Natural killer cell (primary cell): ENCODE measurements at places on chromosomes 13 and 19. TPM values are rescaled to one million over a fixed set of nuclear protein-coding genes. Genes with fewer than 3 reads are reported as not detected.

GRCh38 chr13:39038569-39039030, 344 bp downstream of the NHLRC3 start:
- H3K36me3 ChIP-seq: peaks cover 4% of the 10 kb centered on the region
- H3K27me3 ChIP-seq: no peaks in the 10 kb centered on the region
- H3K4me1 ChIP-seq: peaks cover 4% of the 10 kb centered on the region

DNA sequence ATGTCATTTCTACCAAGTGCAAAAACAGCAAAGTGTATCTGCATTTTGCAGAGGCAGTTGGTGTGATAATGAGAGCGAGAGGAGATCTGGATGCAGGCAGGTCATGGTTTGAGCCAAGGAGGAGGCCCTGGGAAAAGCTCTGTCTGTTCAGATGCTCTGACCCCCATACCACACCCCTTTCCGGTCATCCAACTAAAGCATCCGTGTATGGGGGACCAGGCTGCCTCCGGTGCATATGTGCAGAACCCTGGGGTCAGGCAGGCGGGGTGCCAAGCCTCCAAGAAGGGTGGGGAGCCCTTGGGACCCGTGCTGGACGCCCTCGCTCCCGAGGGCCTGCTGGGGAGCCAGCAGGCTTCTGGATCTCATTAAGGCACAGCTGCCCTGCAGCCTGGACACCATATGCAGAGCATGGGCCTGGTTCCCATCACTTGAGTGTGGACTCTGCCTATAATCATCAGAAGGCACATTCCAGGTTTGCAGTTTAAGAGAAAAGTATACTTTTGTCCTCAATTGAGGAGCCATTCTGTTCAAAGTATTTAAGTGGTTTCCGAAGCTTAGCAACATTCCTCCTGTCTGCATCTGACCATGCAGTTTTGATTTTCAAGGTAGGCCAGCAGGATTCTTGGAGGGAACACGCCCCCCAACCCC, 56.1 kb downstream of the ALOX5AP start:
- no peaks in the 10 kb centered on the region for H3K27me3 ChIP-seq
- H3K36me3 ChIP-seq: no peaks in the 10 kb centered on the region
- H3K27ac ChIP-seq: no peak overlapping the region
- H3K4me3 ChIP-seq: no peak overlapping the region

DNA sequence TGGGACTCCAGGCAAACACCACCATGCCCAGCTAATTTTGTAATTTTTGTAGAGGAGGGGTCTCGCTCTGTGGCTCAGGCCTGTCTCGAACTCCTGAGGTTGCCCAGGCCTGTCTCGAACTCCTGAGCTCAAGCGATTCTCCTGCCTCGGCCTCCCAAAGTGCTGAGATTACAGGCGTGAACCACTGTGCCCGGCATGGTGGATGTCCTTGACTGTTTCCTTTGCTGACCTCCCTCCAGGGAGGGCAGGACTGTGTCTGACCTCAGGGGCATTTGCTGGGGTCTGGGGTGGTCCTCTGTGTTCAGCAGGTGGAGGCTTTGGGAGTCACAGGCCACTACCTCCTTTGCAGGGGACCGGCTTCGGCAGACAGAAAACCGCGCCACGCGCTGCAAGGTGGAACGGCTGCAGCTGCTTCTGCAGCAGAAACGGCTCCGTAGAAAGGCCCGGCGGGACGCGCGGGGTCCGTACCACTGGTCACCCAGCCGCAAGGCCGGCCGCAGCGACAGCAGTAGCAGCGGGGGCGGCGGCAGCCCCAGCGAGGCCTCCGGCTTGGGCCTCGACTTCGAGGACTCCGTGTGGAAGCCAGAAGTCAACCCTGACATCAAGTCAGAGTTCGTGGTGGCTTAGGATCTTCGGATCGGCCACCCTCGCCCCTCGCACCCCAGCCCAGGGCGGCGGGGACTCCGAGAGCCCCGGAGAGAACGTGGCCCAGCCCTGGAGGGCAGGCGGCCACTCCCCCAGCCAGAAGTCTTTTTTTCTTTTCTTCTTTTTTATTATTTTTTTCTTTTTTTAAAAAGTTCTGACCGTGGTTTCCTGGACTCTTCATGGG, 8.5 kb downstream of the MIDN start:
- DNase-seq: peak; percentile 23
- peaks cover 90% of the 10 kb centered on the region for H3K4me1 ChIP-seq
- H3K27ac ChIP-seq: peak overlapping the region; percentile 100
- peaks cover 45% of the 10 kb centered on the region for H3K36me3 ChIP-seq

DNA sequence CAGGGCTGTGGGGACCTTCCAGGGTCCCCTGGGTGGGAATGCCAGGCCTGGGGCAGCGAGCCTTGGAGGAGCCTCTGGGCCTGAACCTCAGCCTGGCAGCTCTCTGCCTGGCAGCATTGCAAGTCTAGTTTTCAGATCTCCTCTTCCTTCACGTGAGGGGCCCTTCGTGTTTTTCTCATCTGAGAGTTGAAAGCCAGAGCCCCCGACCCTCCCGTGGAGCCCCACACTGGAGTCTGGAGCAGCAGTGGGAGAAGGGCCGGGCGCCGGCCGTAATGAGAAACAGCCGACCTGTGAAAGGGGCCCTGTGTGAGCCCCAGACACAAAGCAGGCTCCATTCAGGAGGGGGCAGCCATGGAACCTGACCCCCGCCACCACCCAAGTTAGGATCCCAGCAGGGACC, 19.3 kb downstream of the TMED1 start:
- H3K4me3 ChIP-seq: no peak overlapping the region
- no peak overlapping the region for H3K27ac ChIP-seq
- no peaks in the 10 kb centered on the region for H3K27me3 ChIP-seq
- peaks cover 62% of the 10 kb centered on the region for H3K4me1 ChIP-seq
- DNase-seq: no peak
- peaks cover 51% of the 10 kb centered on the region for H3K36me3 ChIP-seq

The PIK3R2 gene
- total RNA-seq: 26.4 TPM

GRCh38 chr19:47315125-47315821, 5.6 kb downstream of the C5AR1 start:
- H3K27me3 ChIP-seq: no peaks in the 10 kb centered on the region
- no peaks in the 10 kb centered on the region for H3K4me1 ChIP-seq
- H3K27ac ChIP-seq: no peak overlapping the region
- H3K4me3 ChIP-seq: no peak overlapping the region
- peak; percentile 25 for DNase-seq

DNA sequence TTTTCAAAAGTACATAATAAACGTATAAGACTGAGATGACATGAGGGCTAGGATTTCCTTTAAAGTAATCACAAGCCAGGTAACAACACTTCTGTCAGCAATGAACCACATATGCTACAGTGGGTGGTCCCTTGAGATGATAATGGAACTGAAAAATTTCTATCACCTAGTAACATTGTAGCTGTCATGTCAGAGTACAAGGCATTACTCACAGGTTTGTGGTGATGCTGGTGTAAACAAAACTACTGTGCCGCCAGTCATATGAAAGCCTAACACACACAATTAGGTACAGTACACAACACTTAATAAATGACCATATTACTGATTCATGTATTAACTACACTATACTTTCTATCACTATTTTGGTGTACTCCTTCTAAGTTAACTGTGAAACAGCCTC, 36.8 kb downstream of the MIPEP start:
- no peak overlapping the region for H3K4me3 ChIP-seq
- no peaks in the 10 kb centered on the region for H3K27me3 ChIP-seq
- H3K27ac ChIP-seq: no peak overlapping the region
- no peaks in the 10 kb centered on the region for H3K36me3 ChIP-seq
- DNase-seq: no peak

- H3K36me3 ChIP-seq: no peaks in the 10 kb centered on the region
- no peaks in the 10 kb centered on the region for H3K27me3 ChIP-seq
- no peak overlapping the region for H3K4me3 ChIP-seq
- H3K27ac ChIP-seq: peak overlapping the region; percentile 26
- no peak for DNase-seq
These were observed 21.7 kb downstream of the SIPA1L3 start for GRCh38 chr19:37928527-37929286.

The A1BG gene
- 10.6 TPM for total RNA-seq

The CEACAM16 gene
- not detected for total RNA-seq

GRCh38 chr19:5671600-5671999, 8.7 kb downstream of the MICOS13 start:
- no peaks in the 10 kb centered on the region for H3K27me3 ChIP-seq
- peaks cover 25% of the 10 kb centered on the region for H3K36me3 ChIP-seq
- DNase-seq: no peak
- H3K27ac ChIP-seq: no peak overlapping the region

The PLEKHF1 gene
- 81.8 TPM for total RNA-seq

The PTH2 gene
- total RNA-seq: not detected

- no peaks in the 10 kb centered on the region for H3K4me1 ChIP-seq
- no peak overlapping the region for H3K27ac ChIP-seq
- no peaks in the 10 kb centered on the region for H3K36me3 ChIP-seq
- H3K4me3 ChIP-seq: no peak overlapping the region
These were observed 15.3 kb upstream of the SPATA13 start for GRCh38 chr13:24145240-24145639.

DNA sequence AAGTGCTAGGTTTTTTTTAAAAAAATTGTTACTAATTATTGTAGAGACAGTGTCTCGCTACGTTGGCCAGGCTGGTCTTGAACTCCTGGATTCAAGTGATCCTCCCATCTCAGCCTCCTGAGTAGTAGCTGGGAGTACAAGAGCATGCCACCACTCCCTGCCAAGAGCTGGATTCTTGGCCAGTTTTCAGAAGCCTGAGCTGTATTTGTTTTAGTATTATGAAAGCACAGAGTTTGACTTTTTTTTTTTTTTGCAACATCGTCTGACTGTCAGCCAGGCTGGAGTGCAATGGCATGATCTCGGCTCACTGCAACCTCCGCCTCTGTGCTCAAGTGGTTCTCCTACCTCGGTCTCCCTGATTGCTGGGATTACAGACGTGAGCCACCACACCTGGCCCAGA, 7.0 kb downstream of the ARMC6 start:
- peaks cover 25% of the 10 kb centered on the region for H3K4me1 ChIP-seq
- no peaks in the 10 kb centered on the region for H3K27me3 ChIP-seq
- H3K4me3 ChIP-seq: no peak overlapping the region
- DNase-seq: no peak
- H3K36me3 ChIP-seq: peaks cover 20% of the 10 kb centered on the region
- H3K27ac ChIP-seq: peak overlapping the region; percentile 86

DNA sequence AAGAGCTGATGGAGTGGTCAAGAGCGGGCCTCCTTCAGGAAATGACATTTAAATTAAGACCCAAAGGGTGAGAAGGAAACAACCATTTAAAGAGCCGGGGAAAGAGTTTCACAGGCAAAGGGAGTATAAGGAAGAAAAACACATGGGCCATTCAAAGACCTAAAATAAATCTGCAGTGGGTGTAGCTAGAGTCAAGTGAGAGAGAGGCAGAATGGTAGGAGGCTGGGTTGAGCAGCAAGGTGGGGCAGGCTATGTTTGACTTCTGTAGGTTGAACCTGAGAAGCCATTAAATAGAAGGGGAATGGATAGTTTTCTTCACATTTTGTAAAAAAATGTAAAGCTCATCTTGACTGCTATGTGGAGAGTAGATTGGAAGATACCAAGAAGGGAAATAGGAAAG, 183.8 kb downstream of the LACC1 start:
- no peak for DNase-seq
- H3K27me3 ChIP-seq: peaks cover 5% of the 10 kb centered on the region
- no peaks in the 10 kb centered on the region for H3K36me3 ChIP-seq
- H3K27ac ChIP-seq: no peak overlapping the region
- H3K4me1 ChIP-seq: no peaks in the 10 kb centered on the region

The CYP2A13 gene
- total RNA-seq: not detected

The UBL3 gene
- total RNA-seq: 29.6 TPM

The LRP3 gene
- total RNA-seq: not detected

The ZDHHC20 gene
- total RNA-seq: 116 TPM
